CD4-positive, alpha-beta T cell (primary cell): ENCODE measurements at places on chromosomes 11 and 22. TPM values are rescaled to one million over a fixed set of nuclear protein-coding genes. Genes with fewer than 3 reads are reported as not detected.

DNA sequence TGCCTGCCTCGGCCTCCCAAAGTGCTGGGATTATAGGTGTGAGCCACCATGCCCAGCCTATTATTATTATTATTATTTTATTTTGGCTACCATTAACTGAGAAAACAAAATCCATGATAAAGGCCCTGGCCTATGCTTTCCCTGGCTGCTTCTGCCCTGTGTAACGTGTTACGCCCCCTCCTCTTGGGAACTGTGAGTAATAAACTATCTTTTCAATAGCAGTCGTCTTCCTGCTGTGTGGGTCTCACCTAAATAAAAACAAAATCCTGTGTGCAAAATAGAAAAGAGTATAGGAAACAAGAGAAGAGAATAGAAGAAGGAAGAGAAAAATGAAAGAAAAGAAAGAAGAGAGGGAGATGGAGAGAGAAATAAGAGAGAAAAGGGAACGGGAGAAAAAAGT lies 237.0 kb downstream of the MIAT start:
- no peaks in the 10 kb centered on the region for H3K36me3 ChIP-seq
- H3K27ac ChIP-seq = no peak overlapping the region
- no peak overlapping the region for H3K4me3 ChIP-seq
- peaks cover 16% of the 10 kb centered on the region for H3K27me3 ChIP-seq

DNA sequence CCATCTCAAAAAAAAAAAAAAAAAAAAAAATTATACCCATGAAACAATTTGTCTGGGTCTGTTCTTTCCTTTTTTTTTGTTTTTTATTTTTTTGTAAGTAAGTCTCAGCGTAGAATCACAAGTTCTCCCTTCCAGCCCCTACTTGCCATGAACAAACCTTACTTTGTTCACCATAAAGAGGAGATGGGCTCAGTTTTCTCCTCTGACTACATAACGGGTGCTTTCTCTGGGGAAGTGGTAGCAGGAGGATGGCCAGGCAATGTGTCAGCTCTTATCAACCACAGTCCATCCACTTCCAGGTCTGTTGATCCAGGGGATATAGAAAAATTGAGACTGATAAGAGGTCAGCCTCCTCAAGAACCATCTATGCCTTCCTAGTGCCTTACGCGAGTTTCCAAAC lies 11.0 kb downstream of the ASCC2 start:
- DNase-seq = no peak
- no peak overlapping the region for H3K27ac ChIP-seq
- no peaks in the 10 kb centered on the region for H3K27me3 ChIP-seq
- no peaks in the 10 kb centered on the region for H3K4me1 ChIP-seq
- H3K4me3 ChIP-seq = no peak overlapping the region
- H3K36me3 ChIP-seq = peaks cover 74% of the 10 kb centered on the region

GRCh38 chr11:9266132-9266736 lies 1.1 kb upstream of the DENND5A start:
- no peak for DNase-seq
- no peaks in the 10 kb centered on the region for H3K36me3 ChIP-seq
- H3K4me1 ChIP-seq = peaks cover 25% of the 10 kb centered on the region

DNA sequence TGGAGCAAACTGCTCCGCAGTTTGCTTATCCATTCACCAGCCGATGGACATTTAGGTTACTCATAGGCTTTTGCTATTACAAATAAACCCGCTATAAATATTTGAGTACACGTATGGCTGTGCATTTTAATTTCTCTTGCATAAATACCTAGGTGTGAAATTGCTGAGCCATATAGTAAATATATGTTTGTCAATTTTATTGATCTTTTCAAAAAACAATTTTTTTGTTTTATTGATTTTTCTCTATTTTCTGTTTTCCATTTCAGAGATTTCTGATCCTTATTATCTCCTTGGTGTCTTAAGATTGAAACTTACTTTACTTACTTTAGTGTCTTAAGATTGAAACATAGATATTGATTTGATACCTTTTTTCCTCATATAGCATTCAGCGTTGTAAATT lies 4.5 kb downstream of the ZNF74 start:
- H3K4me3 ChIP-seq = no peak overlapping the region
- H3K36me3 ChIP-seq = peaks cover 20% of the 10 kb centered on the region
- H3K27ac ChIP-seq = no peak overlapping the region

DNA sequence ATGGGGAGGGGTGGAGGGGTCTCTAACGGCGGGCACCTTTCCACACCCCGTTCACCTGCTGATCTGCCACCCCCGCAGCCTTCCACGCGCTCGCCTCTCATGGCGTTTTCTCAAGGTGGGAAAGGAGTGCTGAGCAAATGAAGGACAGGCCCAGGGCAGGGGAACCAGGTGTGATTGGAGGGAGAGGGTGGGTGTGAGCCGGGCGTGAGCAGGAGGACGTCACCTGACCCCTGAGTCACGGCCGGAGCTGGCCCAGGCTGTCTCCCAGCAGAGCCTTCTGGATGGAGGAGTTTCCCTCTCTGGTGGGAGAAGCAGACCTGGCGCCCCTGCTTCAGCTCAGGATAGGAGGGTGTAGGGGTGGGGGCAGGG lies 14.0 kb upstream of the ARHGAP8 start:
- no peak overlapping the region for H3K27ac ChIP-seq
- no peak overlapping the region for H3K4me3 ChIP-seq
- H3K4me1 ChIP-seq = peaks cover 7% of the 10 kb centered on the region

DNA sequence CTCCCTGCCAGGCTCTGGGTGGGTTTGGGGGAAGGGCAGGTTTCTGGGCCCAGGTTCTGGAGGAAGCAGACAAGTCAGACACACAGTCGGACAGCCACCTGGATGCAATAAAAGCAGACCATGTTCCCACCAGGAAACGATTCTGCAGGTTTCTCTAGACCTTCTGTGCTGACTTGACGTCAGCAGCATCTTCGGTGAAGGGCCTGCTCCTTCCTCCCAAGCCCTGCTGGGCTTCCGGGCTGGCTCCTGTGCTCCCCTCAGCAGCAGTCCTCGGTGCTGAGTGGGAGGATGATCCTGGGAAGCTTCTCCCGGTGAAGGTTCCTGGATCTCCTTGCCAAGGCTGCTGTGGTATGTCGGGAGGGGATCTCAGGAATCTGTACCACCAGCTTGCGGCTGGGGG lies 240.0 kb downstream of the GRIK4 start:
- H3K27me3 ChIP-seq = peaks cover 8% of the 10 kb centered on the region
- H3K4me1 ChIP-seq = no peaks in the 10 kb centered on the region
- H3K4me3 ChIP-seq = no peak overlapping the region
- DNase-seq = no peak
- H3K27ac ChIP-seq = no peak overlapping the region

DNA sequence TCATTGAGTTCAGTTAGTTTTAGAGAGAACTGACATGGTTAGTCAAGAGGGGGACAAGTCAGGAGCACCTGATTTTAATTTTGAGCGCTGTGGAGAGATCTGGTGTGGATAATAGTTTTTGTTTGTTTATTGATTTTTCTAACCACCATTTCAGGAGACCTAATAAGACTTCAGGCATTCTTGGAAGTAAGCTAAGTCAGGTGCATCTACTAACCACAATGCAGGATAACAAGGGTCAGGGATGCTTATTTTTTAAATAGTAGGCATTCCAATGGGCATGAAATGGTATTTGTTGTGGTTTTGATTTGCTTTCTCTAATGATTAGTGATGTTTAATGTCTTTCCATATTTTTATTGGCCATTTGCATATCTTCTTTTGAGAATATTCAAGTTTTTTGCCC lies 212.1 kb downstream of the NAV2 start:
- H3K36me3 ChIP-seq = no peaks in the 10 kb centered on the region
- no peaks in the 10 kb centered on the region for H3K27me3 ChIP-seq
- H3K4me1 ChIP-seq = no peaks in the 10 kb centered on the region
- no peak for DNase-seq

GRCh38 chr11:36455658-36456111 lies 54.4 kb downstream of the TRAF6 start:
- DNase-seq = no peak
- no peak overlapping the region for H3K27ac ChIP-seq
- H3K4me1 ChIP-seq = peaks cover 38% of the 10 kb centered on the region
- H3K36me3 ChIP-seq = peaks cover 9% of the 10 kb centered on the region

DNA sequence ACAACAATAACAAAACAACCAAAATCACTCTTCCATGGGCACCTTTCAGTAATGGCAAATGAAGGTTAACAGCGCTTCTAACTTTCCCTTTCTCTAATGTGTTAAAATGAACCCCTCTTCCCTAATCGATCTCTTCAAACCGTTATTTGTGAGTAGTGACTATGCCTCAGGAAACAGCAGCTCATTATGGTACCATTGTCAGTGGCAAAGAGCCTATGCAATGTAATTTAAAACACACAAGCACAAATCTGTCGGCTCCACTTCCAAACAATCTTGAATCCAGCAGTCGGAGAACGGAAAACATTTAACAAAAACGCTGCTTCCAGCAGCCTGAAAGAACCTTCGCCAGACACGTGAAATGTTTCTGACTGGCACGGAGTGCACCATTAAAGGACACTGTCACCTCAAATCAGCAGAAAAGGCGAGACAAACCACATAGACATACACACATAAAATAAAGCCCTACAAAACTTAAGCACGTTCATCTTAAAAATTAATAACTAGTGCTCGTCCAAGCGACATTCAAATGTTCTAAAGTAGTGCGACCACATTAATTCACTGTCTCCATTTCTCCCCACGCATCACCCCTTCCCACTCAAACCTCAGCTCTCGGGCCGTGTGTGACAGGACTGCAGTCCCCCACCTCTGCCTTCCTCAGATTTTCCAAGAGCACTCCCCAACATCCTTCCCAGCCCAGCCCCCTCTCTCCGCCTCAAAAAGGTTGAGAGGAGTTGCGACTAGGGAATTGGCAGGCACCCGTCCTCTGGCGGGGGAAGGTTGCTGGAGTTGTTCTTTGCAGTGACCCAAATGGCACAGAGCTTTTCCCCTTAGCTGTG lies 748 bp downstream of the RAB30 start:
- no peaks in the 10 kb centered on the region for H3K27me3 ChIP-seq
- DNase-seq = peak; percentile 46
- H3K36me3 ChIP-seq = peaks cover 8% of the 10 kb centered on the region
- peak overlapping the region; percentile 68 for H3K4me3 ChIP-seq

The VSIG10L2 gene
- not detected for total RNA-seq

The RFPL1 gene
- not detected for total RNA-seq

The EFEMP2 gene
- 5.2 TPM for total RNA-seq

The KRTAP5-11 gene
- total RNA-seq = not detected

The MUC2 gene
- total RNA-seq = not detected
